ENCODE measurements at places on chromosomes 7 and 10.

DNA sequence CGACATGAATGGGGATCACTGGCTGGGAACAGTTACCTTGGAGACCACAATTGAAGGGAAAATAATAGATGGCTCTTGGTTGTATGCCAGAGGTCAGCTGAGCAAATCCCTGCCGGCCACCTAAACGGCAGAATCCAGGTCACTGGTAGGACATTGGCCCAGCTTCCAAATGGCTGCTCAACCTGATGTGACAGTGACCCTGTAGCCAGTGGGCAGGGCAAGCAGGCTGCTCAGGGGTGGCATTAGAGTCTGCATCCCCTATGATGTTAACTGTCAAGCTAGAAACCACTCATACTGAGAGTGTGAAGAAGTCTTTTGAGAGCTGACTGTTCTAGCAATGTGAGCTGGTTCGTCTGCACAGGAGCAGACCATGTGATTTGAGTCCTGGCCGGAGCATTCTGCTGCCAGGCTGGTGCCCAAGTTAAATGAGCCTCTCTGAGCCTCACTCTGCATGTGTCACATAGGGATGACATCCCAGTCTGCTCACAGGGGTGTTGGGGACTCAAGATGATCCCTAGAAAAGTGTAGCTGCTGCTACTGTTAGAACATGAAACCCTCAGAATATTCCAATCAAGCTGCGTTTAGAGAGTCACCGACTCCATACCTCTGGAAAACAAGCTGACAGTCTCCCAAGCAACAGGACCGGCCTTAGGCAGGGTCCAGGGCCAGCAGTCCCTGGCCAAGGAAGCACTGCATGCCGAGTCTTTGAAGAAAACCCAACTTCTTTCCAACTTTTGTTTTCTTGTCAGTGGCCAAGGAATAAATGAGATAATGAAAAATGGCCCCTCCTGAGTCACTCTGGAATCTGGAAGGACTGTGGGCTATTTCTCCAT, 69.7 kb downstream of the VWA2 start:
- DNase-seq = peak; percentile 68

DNA sequence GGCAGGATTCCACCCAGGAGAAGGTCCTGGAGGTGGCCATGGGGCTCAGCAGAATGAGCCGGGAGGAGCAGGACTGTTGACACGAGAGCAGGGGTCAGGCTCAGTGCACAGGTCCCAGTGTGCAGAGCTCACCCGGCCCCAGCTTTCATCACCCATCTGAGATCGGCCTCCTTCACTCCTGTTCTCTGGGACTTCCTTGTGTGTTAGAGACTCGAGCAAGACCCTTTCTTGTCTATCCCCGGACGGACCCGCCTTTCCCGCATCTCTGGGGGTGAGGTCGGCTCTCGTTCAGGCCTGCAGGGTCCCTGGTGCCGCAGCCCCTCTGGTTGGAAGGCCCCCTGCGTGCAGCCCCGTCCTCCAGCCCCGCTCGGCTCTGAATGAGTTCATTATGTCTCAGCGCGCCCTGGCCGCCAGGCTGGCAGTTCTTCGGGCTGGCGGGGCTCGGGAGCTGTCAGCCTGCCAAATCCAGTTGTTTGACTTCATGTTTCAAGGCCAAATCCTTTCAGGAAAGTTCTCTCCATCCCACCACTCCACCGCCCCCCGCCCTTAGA, 127.9 kb downstream of the LHPP start:
- DNase-seq = peak; percentile 85

- DNase-seq = no peak
These were observed 78.3 kb downstream of the BICC1 start for GRCh38 chr10:58590924-58591323.

DNA sequence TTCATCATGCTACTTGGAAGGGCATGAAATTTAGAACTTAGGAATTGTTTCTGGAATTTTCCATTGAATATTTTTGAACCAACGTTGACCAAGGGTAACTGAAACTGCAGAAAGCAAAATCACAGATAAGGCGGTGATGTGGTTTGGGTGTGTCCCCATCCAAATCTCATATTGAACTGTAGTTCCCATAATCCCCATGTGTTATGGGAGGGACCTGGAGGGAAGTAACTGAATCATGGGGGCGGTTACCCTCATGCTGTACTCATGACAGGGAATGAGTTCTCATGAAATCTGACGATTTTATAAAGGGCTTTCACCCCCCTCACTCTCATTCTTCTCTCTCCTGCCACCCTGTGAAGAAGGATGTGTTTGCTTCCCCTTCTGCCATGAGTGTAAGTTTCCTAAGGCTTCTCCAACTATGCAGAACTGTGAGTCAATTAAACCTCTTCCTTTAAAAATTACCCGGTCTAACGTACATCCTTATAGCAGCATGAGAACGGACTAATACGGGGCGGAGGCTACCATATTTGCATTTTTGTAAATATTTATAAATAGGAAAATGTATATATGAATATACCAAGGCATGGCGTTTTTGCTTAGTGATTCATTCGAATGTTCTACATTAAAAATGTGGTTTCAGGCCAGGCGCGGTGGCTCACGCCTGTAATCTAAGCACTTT, 12.4 kb downstream of the NMT2 start:
- no peak for DNase-seq
